ENCODE measurements at places on chromosomes 3 and 15.

GRCh38 chr3:193174140-193174539 is 66.9 kb upstream of the PLAAT1 start:
- no peak for DNase-seq

DNA sequence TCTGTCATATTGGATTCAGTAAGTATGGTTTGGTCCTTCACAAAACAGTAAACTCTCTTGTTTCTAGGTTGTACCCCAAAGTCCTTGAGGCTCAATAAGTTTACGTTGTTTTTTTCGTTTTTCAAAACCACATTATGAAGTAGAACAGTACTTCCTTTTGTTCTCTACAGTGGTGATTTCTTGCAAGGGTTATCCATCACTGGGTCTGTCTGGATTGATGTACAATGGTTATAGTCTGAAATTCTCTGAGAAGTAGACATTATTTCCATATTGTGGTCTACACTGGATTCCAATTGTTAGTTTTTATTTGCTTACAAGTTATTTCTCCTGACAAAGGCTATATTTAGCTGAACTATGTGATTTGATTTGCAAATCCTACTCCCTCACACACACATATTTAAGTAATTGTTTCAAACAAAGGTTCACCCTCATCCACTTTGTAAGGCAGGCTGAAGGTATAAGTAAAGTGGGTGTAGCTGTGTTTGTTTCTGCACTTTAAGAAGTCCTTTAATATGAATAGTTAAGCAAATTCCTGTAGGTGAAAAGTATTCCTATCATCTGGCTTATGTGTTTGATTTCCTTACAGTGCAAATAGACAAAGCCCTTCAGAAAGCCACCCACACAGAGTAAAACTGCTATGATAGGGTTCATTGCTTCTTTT is 64.2 kb upstream of the MME start:
- no peak for DNase-seq

- peak; percentile 67 for DNase-seq
Observed at GRCh38 chr3:32817257-32817557, 590 bp upstream of the TRIM71 start.

DNA sequence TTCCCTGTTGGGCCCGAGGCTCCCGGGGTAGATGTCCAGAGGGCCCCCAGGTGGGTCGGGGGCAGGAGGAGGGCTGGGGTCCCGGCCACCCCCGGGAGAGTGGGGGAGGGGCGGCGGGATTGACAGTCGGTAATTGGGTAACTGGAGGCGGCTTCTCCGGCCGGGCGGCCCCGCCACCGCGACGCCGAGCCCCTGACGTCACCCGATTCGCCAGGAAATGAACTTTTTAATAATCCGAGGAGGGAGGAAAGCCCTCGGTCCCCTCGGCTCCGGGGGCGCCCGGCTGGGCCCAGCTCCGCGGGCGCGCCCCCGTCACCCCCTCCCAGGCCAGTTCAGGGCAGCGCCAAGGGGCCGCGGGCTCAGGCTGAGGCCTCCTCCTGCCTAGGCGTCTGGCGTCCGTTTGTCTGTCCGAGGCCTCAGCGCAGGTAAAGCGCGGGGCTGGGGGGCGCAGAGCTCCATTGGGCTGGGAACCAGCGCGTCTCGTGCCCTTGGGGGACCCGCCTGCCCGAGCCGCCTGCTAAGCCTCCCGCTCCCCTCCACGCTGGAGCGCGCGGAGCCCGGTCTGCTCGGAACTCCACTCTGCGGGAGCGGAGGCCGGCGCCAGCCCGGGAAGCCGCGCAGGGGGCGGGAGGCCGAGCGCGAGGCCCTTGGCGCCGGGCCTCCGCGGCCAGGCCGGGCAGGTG is 3.9 kb downstream of the GATA2 start:
- peak; percentile 61 for DNase-seq

DNA sequence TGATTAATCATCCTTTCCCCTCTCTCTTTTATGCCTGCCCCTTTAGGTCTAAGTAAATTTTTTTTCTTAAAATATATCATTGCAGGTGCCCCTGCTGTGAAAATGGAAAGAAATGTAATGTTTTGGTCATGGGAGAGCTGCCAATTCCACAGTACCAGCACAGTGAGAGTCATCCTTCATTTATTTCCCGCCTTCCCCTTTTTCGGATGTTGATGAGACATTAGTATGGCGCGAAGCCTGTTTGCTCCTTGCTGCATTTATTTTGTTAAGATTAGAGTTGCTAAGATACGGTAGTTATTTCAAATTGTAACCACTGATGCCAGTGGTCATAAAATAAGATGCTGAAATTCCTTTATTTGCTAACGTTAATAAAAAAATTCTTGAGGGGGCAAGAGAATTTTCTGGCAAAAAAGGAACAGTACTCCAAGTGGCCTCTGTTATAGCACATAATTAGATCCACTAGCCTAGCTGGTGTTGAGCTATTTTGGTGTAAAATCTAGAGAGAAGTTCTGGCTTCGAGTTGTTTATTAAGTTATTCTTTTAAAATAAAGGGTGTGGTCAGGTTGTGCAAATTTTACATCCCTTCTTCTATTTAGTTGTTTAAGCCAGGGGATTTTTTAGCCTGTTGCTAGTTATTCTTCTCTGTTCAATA is 62.8 kb downstream of the MDFIC2 start:
- DNase-seq: no peak

DNA sequence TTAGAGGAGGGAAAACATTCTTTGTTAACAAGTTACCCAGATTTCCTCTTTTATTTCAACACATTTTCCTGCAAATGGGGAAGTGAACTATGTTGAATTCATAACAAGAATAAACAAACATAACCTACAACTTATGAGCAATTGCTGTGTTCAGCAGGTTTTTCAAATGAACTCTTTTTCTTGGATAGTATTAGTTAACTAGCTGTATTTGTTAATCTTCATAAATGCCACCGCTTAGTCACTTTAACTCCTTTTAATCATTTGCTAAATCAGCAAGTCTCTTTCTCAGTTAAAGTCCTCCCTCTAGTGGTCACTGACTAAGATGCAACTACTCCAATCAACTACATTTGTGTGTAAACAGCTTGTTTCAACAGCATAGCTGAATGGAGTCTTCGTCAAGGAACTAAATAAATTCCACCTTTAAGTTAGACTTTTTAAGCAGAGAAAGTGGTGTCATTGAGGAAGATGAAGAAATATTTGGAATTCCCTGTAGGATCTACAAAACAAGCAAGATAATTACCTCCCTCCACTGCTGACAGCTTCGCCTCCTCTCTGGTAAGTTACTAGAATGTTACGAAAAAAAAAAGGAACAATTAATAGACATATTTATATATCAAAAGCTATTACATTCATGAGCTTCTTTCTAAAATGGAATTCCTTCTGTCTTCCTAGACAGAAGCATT is 1122.0 kb downstream of the ROBO1 start:
- peak; percentile 38 for DNase-seq

DNA sequence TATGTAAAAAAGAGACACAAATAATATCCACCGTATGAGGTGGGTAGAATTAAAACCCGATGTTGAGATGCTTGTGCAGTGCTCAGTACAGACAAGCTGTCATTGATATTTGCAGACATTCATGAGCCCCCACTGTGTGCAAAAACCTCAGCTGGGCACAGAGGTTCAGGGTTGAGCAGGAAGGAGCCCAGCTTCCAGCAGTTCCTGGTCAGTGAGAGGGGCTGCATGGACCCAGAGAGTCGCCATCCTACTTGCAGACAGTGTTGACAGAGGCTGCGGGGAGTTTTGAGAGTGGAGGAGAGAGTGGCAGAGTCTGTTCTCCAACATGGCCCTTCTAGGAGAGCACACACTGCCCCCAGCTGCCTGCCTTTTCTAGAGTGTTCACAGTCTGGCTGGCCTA is 6.1 kb upstream of the LTF start:
- DNase-seq: no peak

GRCh38 chr15:58138106-58138505 is at the start of gene AQP9:
AQP9 (plus strand) TSS chr15:58138381; CDS start chr15:58138566, 185 bp downstream.
- DNase-seq: no peak

- DNase-seq: no peak
Observed at GRCh38 chr15:72463702-72464101, 10.4 kb upstream of the ARIH1 start.

DNA sequence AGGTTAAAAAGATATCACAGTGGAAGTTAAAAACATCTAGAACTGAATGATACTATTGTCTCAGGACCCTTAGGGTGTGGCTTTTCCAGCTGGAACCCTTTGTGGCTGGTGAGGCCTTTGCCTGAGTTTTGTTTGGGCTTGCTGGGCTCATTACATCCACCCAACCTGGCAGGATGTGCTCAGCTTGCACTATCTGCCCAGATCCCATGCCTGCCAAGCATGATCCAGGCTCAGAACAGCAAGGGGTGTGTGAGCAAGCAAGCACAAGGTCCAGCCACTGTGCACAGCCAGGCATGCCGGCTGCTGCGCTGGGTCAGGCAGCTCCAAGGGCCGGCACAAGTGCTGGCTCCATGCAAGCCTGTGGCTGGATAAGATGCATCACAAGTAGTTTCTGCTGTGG is 512.7 kb upstream of the CDIN1 start:
- DNase-seq: no peak

DNA sequence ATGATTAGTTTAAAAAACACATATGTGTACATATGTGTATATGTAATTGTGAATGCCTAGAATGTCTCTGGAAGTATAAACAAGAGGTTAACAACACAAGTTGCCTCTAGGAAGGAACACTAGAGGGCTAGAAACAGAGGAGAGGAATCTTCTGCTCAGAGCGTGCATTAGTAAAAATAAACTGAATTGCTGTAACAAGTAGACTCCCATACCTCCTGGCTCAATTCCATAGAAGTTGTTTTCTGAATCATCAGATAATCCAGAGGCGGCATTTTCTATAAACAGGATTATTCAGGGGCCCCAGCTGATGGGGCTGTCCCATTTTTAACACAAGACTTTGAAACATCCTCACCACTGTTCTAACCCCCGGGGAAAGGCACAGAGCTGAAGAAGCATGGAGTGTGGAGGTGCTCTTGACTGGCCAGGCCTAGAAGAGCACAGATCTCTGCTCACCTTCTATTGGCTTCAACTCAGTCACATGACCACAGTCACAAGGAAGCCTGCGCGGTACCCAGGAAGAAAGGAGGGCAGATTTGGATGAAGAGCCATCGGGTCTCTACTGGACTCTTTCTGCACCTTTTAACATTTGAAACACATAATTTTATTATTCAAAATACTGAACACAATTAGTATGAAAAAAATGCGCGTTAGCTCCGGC is 145.7 kb downstream of the TLE3 start:
- peak; percentile 15 for DNase-seq

GRCh38 chr3:94114666-94115065 is 51.8 kb downstream of the NSUN3 start:
- no peak for DNase-seq

DNA sequence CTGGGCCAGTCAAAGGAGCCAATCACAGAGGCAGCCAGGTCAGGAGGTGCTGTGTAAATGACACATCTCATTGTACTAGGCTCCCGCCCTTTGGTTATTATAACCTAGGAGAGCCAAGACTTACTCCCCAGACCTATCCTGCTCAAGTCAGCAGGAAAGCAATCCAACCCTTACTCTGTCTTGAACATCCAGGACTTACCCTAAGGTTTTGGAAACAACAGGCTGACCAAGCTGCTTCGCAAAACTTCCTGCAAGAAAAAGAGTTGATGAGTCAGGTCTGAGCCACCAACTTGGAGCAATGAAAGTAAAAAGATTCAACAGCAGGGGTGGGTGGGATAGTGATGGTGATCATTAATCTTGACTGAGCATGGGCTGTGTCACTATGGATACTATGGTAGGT is 144.4 kb downstream of the MYLK start:
- no peak for DNase-seq

GRCh38 chr3:132433121-132433520 is 15.8 kb downstream of the DNAJC13 start:
- no peak for DNase-seq
